ENCODE measurements at places on chromosomes 2 and 18.
A peak's percentile ranks its signal among the peaks of the same experiment; 100 is the strongest.

GRCh38 chr18:63753676-63754075 is 21.5 kb upstream of the SERPINB7 start:
- DNase-seq, result no peak

GRCh38 chr18:56910967-56911366 is 235.9 kb upstream of the BOD1L2 start:
- no peak for DNase-seq

- DNase-seq, result no peak
Observed at GRCh38 chr2:223692191-223692947, 90.2 kb upstream of the SCG2 start.

DNA sequence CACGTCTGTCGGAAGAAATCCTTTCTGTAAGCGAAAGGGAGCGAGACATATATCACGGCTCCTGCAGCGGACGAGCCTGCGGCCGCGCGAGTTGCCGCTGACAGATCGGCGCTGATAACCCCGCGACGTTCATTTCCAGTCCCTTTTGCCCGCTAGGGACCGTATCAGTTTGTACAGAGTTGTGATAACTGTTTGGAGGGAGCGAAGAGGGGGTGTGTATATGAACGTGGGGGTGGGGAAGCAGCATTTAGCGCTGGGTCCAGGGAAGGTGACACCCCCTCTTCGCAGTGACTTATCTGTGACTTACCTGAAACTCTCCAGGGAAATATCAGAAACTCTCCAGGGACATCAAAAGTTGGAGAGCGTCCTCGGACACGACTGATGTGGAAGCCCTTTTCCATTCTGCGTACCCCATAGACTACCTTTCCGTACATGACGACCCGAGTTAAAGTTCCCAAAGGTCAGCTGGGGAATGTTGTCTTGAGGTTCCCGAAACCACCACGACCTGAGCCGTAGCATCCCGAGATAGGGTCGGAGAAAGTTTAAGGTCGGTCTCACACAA is 948 bp upstream of the GATA6 start:
- DNase-seq, result no peak

DNA sequence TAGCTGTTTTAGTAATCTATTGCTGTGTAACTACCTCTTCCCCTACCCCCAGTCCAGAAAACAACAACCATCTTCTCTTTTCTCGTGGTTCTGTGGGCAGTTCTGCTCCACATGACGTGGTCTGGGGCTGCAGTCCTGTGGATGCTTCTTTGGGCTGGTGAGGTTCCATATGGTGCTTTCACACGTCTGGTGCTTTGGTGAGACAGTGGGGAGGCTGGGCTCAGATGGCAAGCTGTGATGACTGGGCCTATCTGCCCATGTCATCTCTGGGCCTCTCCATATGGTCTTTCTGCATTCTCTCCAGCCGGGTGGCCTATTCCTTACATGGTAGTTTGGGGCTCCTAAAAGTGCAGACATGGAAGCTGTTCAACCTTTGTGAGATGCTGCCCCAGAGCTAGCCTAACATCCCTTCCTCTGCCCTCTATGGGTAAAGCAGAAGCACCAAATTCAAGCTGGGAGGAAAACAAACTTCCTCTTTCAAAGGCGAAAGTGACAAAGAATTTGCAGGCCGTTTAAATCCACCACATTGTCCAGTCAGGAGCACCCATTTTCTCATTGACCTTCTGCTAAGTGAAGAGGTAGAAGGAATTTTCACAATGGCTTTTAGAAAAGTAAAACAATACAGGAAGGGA is 68.3 kb upstream of the IL1R1 start:
- no peak for DNase-seq

GRCh38 chr18:63158012-63158631 is 161.4 kb downstream of the BCL2 start:
- no peak for DNase-seq

DNA sequence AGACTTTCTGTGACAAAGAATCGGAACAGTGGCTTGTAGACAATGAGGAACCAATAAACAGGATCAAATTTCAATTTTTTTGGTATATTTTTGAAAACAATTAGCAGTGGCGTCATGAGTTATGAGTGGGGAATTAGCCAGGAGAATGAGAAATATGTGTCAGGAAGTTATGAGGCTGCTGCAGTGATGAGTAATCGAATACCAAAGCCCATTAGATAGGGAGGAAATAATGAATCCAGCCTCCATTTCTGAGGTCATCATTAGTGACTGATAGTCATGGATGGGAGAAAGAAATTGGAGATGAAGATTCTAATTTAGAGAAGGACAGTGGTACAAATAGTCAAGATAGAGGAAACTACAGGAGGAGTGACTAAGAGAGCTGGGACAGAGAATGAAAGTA is 673.1 kb upstream of the VRK2 start:
- no peak for DNase-seq

DNA sequence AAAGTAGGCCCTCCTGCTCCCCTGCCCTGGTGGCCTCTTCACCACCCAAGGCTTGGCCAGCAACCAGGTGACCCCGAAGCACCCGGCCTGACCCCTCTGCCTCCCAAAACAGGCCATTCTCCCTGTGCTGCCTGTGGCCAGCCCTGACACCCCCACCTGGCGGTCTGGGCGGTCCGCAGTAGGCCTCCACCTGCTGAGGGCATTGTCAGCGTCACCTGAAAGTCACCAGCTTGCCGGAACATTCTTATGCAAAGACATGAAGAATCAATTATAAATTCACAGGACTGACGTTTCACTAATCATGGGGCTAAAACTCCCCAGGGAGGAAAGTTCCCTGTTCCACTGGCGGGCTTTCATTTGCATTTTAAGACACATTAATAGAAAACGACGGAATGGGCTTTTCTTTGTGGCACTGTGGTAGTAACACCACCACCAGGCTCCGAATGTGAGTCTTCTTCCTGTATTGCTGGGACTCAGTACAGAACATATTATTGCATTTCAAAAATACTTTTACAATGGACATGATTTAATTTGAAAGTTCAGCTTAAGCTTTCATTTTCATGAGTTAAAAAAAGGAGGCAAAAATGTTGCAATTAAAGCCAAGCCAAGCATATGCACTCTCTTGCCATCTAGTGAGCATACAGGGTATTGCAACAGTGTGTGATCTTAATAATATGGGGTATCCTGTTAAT is 57.4 kb downstream of the ADI1 start:
- no peak for DNase-seq

GRCh38 chr2:240165034-240165433 is 24.6 kb upstream of the OTOS start:
- DNase-seq, result no peak

GRCh38 chr2:111072220-111072871 is 48.4 kb upstream of the BCL2L11 start:
- DNase-seq, result no peak

GRCh38 chr2:106700616-106701015 is 185.4 kb downstream of the ST6GAL2 start:
- no peak for DNase-seq

DNA sequence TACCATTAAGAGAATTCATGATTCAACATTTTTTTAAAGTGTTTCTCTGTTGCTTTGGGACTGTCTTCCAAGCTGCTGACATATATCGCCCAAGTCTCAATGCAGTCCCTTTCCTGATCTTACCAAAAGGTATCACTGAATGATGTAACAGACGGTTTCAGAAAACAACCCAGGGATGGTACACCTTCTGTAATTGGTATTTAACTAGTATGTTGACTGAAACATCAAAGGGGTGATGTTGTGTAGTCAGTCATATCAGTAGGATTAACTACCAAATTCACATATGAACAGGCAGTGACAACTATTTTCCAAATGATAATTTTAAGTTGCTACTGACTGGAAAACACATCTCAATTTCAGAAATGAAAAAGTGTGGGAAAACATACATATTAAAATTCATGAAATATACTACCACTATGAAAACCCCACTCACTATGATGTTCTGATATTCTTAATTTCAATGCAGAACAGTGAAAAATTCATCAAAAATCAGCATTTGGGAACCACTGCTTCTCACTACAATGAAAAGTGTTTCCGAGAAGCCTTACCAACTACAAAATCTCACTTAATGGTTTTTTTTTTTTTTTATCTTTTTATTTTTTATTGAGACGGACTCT is 59.8 kb downstream of the MEMO1 start:
- no peak for DNase-seq

DNA sequence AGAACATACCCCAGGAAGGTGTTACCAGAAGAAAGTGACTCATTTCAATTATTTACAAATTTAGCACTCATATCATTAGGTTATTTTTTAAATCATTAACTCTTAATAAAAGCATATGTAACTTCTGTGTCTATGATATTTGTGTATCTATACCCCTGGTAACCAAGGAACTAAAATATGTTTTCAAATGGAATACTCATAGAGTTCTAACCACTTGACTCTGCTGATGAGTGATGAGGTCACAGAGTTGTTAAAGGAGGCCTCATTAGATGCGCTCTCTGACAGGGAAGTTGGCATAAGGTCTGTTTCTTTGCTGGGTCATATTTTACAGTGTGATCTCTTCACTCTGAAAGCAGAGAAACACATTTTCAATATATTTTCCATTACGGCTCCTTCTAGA is 73.4 kb downstream of the CCDC150 start:
- DNase-seq, result no peak

DNA sequence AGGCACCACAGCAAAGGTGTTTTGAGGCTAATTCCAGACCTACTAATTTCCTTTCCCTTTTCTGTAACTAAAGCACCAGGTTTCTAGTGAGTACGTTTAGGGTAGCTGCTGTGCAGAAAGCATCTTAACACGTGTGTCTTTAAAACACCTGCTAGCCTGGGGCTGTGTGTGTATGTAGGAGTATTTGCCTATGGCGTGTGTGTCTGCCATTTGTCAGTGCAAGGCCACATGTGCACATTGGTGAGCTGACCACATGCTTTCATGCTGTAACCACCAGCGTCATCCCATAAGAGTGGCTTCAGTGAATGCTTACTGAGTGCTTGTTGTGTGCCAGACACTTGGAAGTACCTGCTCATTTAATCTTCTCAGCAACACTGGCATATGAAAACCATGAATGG is 241.6 kb downstream of the SEPTIN10 start:
- DNase-seq, result no peak

- DNase-seq, result no peak
Observed at GRCh38 chr2:97727296-97727695, 13.9 kb downstream of the ZAP70 start.

- peak; percentile 79 for DNase-seq
Observed at GRCh38 chr2:196176142-196176738, 4.9 kb upstream of the STK17B start.

DNA sequence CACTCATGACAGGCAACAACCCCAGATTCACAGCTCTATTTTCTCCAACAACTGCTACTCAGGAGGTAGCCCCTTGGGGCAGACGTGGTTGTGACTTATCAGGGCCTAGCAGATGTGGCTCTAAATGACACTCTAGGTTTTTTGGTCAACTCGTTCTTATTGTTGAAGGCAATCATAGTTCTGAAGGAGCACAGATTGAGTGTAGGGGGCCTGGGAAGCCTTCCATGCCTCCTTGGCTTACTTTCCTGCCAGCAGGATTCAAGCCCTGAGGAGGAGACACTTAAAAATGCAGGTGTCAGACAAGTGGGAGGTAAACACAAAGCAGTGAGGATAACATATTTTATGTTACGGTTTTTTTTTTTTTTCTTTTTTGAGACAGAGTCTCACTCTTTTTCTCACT is 23.5 kb upstream of the SUCLG1 start:
- DNase-seq, result no peak

DNA sequence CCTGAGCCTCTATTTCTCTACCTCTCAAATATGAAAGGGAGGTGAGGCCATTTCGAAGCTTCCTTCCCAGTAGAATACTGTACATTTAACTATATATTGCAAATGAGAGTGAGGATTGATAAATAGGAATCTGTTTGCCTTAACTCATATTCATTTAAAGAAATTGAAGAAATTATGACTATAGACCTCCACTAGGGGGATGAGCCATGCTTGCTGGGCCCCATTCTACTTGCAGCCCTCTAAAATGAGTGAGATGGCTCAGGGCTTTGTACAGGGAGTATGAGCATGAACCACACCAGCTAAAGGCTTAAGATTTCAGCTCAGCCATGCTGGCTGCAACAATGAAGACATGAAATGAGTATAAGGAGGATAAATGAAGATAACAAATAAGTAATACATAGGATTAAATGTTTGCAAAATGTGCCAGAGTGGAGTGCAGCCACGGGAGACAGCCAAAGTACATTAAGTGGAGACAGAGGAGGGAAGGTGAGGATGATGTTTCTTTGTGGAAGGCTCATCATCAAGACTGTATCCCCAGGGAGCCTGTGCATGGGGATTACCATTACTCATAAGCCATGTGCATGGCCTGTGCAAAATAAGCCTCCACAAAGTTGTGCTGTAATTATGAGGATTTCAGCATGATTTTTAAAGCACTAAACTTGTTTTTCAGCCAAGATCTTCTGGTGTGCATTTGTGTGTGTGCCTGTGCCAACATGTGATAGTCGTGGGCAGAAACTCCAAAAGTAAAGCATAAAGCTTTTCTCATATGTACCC is 300.8 kb downstream of the CNTNAP5 start:
- no peak for DNase-seq

DNA sequence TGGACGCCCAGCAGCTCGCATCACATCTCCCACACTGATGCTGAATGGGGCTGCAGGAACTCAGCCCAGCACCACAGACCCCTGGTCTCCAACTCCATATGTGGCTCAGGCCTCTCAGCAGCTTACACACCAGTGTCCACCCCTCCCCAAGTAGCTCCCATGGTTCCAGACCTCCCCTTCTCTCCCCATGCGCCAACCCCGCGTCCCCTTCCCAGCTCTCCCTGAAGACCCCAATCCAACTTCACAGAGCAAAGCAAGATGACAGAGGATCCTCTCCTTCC is 188.9 kb downstream of the SH3BP4 start:
- no peak for DNase-seq

GRCh38 chr2:179021258-179021657 is 28.7 kb downstream of the CCDC141 start:
- DNase-seq, result no peak

DNA sequence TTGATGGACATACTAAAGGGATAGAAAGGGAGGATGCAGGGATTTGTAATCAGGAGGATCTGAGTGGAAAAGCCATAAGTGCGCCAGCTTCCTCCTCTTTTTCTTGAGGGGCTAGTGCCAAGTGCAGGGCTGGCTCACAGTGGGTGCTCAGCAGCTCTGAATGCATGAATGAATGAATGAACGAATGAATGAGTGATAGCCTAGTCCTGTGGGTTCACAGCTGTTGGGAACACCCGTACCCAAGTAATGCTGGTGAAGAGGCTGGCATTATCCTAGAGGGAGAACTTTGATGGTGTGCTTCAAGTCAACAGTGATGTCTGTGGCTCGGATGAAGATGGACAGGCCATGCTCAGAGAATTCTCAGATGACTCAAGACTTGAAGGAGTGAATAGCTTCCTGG is 108.8 kb downstream of the KCTD1 start:
- DNase-seq, result no peak

GRCh38 chr2:172135446-172135845 is 32.7 kb upstream of the DLX2 start:
- no peak for DNase-seq

- no peak for DNase-seq
Observed at GRCh38 chr2:186345745-186346144, 140.3 kb upstream of the ZC3H15 start.

- no peak for DNase-seq
Observed at GRCh38 chr2:163626639-163627109, 109.1 kb downstream of the FIGN start.

GRCh38 chr2:144357623-144358373 is 162.1 kb downstream of the ZEB2 start:
- no peak for DNase-seq

- no peak for DNase-seq
Observed at GRCh38 chr2:202335791-202336467, 40.2 kb upstream of the BMPR2 start.
